ENCODE measurements at places on chromosomes 5 and 9.

DNA sequence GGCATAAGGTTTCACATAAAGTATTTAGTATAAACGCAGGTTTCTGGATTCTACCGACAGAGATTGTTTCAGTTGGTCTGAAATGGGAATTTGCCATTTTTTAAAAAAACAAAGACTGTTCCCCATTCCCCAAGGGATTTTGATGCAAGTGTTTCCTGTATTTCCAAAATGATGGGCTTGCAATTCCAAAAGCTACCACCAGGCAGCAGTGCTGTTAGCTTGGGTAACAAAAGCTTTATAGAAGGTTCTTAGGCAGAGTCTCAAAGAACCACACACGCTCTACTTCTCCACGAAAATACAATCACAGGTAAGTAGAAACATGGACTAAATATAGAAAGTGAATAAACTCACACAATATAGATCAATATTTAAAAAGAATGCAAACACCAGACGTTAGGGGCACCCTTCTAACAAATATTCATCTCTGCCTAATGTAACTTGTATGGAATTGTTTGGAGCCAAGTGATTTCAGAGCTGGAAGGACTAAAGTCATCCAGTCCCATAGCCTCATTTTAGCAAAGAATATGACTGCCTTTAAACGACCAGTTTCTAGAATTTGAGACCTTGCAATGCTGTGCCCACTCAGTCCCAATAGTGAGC, 154.3 kb downstream of the SPOCK1 start:
- no peak for DNase-seq

GRCh38 chr5:176654856-176655255, 7.6 kb downstream of the TSPAN17 start:
- no peak for DNase-seq

GRCh38 chr9:98099898-98100297, 19.1 kb downstream of the TRIM14 start:
- DNase-seq, result no peak

- no peak for DNase-seq
Observed at GRCh38 chr5:123647066-123647465, 135.1 kb downstream of the CSNK1G3 start.

DNA sequence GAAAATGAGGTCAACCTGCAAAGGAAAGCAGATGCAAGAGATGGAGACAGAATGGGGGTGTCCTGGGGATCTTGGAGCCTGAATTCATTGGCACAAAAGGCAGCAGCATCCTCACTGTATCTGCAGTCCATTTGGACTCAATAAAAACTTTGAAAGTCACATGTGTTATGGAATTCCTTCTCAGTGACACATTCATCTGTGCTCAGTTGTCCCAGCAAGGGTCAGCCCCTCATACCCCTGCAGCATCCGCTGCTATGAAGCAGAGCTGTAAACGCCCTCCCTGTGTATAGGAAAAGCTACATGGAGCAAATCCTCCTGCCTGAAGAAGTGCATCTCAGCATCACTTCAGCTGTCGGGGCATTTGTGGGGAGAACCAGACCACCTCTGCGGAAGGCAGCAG, 14.5 kb upstream of the RARS1 start:
- no peak for DNase-seq

GRCh38 chr5:88081877-88082276, 186.8 kb downstream of the TMEM161B start:
- no peak for DNase-seq

GRCh38 chr5:72523960-72524582, 16.9 kb upstream of the ZNF366 start:
- DNase-seq, result no peak

DNA sequence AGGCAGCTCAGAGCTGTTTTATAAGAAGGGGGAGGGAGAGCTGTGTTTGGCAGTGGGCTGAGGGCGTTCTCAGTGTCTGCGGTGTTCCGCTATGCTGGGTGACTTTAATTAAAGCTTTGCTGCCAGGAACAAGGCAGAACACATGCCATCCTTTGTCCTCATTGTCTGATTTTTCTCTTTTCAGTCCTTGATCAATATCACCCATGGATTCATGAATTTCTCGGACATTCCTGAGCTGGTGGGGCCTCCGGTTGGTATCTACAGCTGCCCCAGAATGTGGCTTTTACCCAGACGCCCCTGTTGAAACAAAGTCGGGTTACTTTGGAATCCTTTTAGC, 66.5 kb upstream of the TGFBR1 start:
- DNase-seq, result no peak

DNA sequence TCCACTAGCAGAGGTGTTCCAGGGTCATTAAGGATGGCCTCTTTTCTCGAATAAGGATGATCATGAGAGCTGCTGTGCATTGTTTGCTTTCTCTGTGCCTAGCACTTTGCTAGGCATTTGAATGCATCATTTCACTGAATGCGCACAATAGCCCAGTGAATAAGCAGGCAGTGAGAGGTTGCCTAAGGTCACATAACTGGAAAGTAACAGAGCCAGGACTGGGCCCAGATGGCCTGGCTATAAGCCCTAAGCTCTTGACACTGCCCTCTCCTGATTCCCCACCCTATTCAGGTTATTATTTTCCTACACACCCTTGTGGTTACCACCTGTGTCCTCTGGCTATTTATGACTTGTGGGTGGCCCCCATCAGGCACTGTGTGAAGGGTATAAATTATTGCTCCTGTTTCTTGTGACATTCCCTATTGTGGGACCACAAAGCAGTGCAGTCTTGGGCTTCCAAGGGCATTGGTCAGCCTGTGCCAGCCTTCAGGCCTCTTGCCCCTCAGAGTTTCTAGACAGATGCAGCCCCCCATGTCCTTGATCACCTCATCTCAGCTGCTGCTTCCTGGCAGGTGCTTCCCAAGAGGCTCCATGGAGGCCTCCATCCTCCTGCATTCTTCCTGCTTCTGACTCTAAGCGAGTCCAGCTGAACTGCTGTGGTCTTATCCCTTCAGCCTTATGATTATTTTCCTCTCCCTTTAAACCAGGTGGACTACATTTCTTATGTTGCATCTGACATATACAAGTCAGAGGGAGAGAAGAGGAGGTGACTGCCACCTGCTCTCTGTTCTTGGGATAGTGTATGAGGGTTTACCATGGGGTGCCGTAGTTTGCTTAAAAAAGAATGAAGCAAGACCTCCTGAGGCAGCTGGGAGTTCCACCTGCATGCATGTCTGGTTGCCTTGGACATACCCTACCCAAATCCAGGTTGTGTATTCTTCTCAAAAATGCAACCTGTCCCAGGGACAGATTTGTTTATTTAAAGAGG, 47.6 kb downstream of the ANGPTL2 start:
- DNase-seq, result no peak

- no peak for DNase-seq
Observed at GRCh38 chr5:53249529-53250200, 140.1 kb upstream of the MOCS2 start.

- no peak for DNase-seq
Observed at GRCh38 chr5:11476866-11477265, 427.4 kb downstream of the CTNND2 start.

- no peak for DNase-seq
Observed at GRCh38 chr5:38533286-38534155, 22.9 kb downstream of the LIFR start.

DNA sequence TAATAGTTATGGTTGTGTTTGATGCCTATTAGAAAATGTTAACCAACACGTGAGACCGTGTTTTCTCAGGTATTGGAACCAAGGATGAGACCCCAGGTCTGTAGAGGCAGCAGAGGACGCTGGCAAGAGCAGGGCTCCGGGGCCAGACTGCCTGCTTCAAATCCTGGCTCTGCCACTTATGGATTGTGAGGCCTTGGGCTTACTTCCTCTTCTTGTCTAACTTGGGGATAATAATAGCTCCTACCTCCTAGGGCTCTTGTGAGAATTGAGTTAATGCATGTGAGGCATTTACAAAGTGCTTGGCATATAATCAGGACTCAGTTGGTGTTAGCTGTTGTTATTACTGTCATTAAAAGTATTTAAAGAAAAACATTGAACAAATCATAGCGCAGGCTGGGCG, 85.5 kb upstream of the PITX1 start:
- DNase-seq, result no peak

DNA sequence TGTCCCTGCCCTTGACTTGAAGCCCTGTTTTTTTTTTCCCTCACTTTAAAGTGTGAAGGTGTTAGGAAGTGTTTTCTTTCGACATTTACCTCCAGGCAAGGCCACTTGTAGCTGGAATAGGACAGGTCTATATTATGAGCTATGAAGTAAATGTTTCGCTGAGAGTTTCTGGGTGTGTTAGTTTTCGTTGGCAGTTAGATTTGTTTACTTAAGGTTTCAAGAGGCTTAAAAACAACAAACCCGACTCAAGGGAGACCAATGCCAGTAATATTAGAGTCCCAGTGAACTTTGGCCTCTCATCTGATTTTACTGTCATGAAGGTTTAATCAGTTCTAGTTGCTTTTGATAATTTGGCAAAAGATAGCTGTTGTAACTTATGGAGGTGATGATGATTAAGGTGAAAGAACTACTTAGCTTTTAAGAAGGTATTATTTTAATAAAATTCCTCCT, 25.2 kb downstream of the OCLN start:
- DNase-seq, result no peak

GRCh38 chr5:73447530-73448462, 781 bp downstream of the FOXD1 start:
- DNase-seq, result no peak

DNA sequence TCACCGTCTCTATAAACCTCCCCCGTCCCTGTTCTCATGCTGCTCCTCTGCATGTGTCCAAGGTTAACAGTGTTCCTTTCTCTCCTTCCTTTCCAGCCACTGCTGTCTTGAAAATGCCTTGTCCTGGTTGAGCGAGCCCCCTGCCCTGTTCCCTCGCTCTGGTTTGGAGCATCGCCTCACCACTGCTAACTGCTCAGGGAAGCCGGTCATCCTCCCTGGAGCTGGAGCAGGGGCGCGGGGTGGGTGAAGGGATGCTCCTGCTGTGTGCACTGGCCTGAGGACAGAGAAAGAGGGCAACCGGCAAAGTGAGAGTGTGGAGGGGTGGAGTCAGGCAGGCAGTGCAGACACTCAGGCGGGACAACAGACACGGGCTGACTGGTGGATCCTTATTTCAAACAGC, 19.4 kb downstream of the UBE2QL1 start:
- DNase-seq, result no peak

DNA sequence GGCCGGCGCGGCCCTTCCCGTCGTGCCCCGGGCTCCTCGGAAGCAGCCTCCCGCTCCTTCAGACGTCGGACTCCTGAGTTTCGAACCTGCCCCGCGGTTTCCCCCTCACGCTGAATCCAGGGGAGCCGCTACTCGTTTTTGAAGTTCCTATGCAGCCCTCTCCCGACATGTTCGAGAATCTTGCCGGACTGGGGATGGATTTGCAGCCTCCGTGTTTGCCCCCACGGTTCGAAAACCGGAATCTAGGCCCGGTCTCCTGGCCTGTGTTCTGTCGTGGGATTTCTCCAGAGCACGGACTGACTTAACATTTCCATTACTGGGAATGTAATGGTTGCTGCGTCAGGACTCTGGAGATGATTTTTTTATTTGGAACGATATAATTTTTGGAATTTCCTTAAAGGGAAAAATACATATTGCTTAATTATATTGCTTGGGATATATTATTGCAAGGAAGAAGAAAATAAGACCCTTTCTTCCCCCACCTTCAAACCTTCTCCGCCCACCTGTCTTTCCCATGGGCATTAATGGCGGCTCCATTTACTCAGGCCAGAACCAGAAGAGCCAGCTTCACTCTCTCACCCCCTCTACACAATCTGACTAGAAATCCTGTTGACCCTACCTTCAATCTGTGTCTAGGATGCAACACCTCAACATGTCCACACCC, 8.5 kb upstream of the MGAT1 start:
- no peak for DNase-seq

GRCh38 chr9:96553070-96553469, 66.6 kb downstream of the CDC14B start:
- DNase-seq, result no peak

GRCh38 chr9:124258607-124259157, 933 bp downstream of the NEK6 start:
- no peak for DNase-seq

GRCh38 chr9:126463426-126463825, 136.8 kb downstream of the MVB12B start:
- DNase-seq, result no peak

All from stimulated activated CD4-positive, alpha-beta T cell treated with anti-CD3 and anti-CD28 coated beads, Interleukin-15, amount 100 ng/mL, for 1 hour (primary cell).